ENCODE measurements at places on chromosomes 4 and X. TPM values are rescaled to one million over a fixed set of nuclear protein-coding genes. Genes with fewer than 3 reads are reported as not detected.
A peak's percentile ranks its signal among the peaks of the same experiment; 100 is the strongest.

GRCh38 chrX:119382606-119383005, 16.5 kb upstream of the SLC25A43 start:
- no peaks in the 10 kb centered on the region for H3K4me1 ChIP-seq
- no peaks in the 10 kb centered on the region for H3K36me3 ChIP-seq
- DNase-seq = no peak
- no peak overlapping the region for H3K4me3 ChIP-seq
- H3K27ac ChIP-seq = no peak overlapping the region

- H3K4me1 ChIP-seq = no peaks in the 10 kb centered on the region
- H3K27ac ChIP-seq = no peak overlapping the region
- no peak for DNase-seq
- H3K4me3 ChIP-seq = no peak overlapping the region
These were observed 8.2 kb downstream of the MTHFD2L start for GRCh38 chr4:74166135-74166534.

DNA sequence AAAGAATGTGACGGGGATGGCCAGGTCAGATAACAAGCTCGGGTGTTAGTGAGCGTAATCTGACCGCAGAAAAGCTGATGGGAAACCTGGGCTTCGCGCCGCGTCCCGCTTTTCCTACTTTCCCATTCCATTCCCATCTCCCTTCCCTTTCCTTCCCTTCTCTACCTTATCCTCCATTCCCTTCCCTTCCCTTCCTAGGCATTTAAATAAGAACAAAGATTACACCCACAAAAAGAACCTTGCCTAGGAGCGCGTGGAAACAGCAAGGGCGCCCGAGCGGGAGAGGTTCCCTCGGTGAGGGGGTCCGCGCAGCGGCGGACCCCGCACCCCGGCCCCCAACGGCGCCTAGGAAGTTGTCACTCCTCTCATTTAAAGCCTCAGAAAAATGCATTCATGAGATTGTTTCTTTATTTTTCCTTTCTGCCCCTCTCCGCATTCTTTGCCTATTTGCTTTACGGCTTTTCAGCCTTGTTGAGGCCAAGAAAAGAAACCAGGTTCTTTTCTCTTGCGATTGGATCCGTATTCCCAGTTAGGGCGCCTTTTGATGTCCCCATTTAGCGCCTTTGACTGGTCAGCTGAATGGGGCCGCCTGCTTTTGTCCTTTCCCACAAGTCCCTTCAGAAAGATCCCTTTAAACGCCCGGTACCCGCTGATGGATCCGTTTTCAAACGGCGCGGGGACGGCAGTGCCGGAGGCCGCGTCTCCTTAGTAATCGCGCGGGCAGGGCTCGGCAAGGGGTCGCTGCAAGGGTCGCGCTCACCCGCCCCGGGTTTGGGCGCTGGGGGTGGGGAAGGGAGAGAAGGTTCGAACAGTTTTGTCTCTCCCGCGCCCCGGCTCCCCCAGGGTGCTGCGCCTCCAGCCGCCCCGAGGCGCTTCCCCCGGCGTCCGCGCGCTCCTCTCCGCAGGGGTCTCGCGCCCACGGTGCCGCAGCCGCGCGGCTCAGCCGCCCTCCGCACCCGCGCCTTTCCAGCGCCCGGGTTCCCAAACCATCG, 54.1 kb upstream of the TMEM33 start:
- peaks cover 10% of the 10 kb centered on the region for H3K27me3 ChIP-seq
- H3K4me3 ChIP-seq = peak overlapping the region; percentile 31
- DNase-seq = no peak
- no peak overlapping the region for H3K27ac ChIP-seq
- H3K4me1 ChIP-seq = peaks cover 15% of the 10 kb centered on the region
- H3K36me3 ChIP-seq = no peaks in the 10 kb centered on the region

GRCh38 chr4:179823342-179823741, 2381.1 kb upstream of the AGA start:
- no peaks in the 10 kb centered on the region for H3K36me3 ChIP-seq
- H3K4me1 ChIP-seq = no peaks in the 10 kb centered on the region
- no peaks in the 10 kb centered on the region for H3K27me3 ChIP-seq
- no peak overlapping the region for H3K4me3 ChIP-seq
- DNase-seq = no peak

- no peaks in the 10 kb centered on the region for H3K4me1 ChIP-seq
- H3K27me3 ChIP-seq = no peaks in the 10 kb centered on the region
- no peaks in the 10 kb centered on the region for H3K36me3 ChIP-seq
- DNase-seq = peak; percentile 26
- no peak overlapping the region for H3K4me3 ChIP-seq
These were observed 150.6 kb downstream of the ADAMTS3 start for GRCh38 chr4:72418458-72418857.

- H3K4me3 ChIP-seq = no peak overlapping the region
- no peaks in the 10 kb centered on the region for H3K27me3 ChIP-seq
- no peaks in the 10 kb centered on the region for H3K36me3 ChIP-seq
- no peak for DNase-seq
- no peak overlapping the region for H3K27ac ChIP-seq
These were observed 42.0 kb upstream of the USP9X start for GRCh38 chrX:41043196-41043595.

DNA sequence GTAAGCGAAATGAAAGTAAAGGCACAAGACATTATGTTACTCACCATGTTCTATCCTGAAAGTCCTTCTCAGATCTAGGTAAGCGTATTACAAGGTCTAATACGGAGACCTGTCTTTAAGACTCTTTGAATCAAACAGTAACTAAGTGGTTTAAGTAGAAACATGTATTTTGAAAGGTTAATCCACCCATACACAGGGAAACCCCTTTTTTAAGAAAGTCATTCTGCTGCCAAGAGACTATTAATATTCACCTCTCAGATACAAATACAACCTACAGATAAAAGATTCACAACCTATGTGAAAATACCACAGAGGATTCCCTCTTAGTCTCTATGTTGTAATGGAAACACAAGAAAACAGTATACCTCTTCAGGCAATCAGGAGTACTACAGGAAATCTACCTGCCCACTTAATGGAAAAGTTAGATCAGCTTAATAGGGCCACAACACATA, 63.2 kb upstream of the TNIP3 start:
- no peaks in the 10 kb centered on the region for H3K27me3 ChIP-seq
- H3K36me3 ChIP-seq = no peaks in the 10 kb centered on the region
- H3K4me3 ChIP-seq = no peak overlapping the region
- no peak for DNase-seq
- no peaks in the 10 kb centered on the region for H3K4me1 ChIP-seq

- H3K4me1 ChIP-seq = no peaks in the 10 kb centered on the region
- no peak overlapping the region for H3K27ac ChIP-seq
- DNase-seq = no peak
- no peaks in the 10 kb centered on the region for H3K36me3 ChIP-seq
These were observed 12.4 kb downstream of the DCAF8L1 start for GRCh38 chrX:27968878-27969277.

GRCh38 chrX:18649498-18649951, 22.4 kb downstream of the RS1 start:
- H3K27me3 ChIP-seq = no peaks in the 10 kb centered on the region
- no peaks in the 10 kb centered on the region for H3K4me1 ChIP-seq
- H3K36me3 ChIP-seq = no peaks in the 10 kb centered on the region
- no peak for DNase-seq

DNA sequence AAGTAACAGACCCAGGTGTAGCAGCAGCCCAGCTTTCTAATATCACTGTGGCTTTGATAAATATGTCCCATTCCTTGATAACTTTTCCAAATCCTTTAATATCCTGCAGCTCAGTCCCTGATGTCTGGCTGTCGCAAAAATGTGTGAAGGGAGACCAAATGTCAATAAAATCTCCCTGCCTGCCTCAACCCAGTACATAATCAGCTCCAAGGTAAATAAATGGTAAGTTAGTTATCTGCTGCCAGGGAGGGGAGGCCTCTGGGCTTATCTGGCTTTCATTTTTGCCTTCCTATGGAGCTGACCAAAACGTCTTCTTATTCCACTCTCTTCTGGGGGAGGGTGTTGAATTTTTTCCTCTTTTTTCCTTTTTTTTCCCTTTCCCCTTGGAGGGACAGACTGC, 630.6 kb downstream of the MID1IP1 start:
- DNase-seq = no peak
- no peaks in the 10 kb centered on the region for H3K4me1 ChIP-seq
- H3K27ac ChIP-seq = no peak overlapping the region
- H3K36me3 ChIP-seq = no peaks in the 10 kb centered on the region
- no peak overlapping the region for H3K4me3 ChIP-seq

- peak overlapping the region; percentile 96 for H3K27ac ChIP-seq
- no peaks in the 10 kb centered on the region for H3K4me1 ChIP-seq
- no peaks in the 10 kb centered on the region for H3K27me3 ChIP-seq
- DNase-seq = no peak
- no peaks in the 10 kb centered on the region for H3K36me3 ChIP-seq
These were observed 1.1 kb upstream of the LCORL start for GRCh38 chr4:18022572-18023050.

GRCh38 chr4:105305019-105305836, 158.6 kb downstream of the TET2 start:
- no peak overlapping the region for H3K27ac ChIP-seq
- H3K4me3 ChIP-seq = no peak overlapping the region
- no peaks in the 10 kb centered on the region for H3K36me3 ChIP-seq
- H3K4me1 ChIP-seq = no peaks in the 10 kb centered on the region

XK gene
- 2.5 TPM for total RNA-seq

GRCh38 chr4:67207941-67208441, 337.3 kb downstream of the CENPC start:
- no peaks in the 10 kb centered on the region for H3K36me3 ChIP-seq
- H3K27ac ChIP-seq = no peak overlapping the region
- no peak overlapping the region for H3K4me3 ChIP-seq
- no peaks in the 10 kb centered on the region for H3K27me3 ChIP-seq
- H3K4me1 ChIP-seq = no peaks in the 10 kb centered on the region

DNA sequence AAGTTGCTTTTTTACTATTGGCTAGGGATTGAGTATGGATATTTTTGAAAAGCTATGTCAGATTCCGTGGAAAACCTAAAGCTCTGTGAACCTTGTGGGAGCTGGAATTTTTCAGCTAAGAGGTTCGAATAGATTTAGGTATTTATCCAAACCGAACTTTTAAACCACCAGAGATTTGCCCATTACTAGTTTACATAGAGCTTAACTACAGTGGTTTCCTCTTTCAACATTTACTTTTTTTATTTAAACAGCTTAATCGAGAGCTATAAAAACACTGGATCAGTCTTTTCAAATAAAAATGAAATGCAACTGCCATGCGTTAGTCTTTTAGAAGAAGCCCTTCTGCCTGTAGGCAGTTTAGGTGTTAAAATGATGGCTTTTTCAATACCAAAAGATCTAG, 377.0 kb downstream of the RPA4 start:
- no peaks in the 10 kb centered on the region for H3K4me1 ChIP-seq
- no peaks in the 10 kb centered on the region for H3K36me3 ChIP-seq
- H3K4me3 ChIP-seq = no peak overlapping the region
- H3K27me3 ChIP-seq = no peaks in the 10 kb centered on the region
- DNase-seq = no peak

USP26 gene
- not detected for total RNA-seq

MID2 gene
- total RNA-seq = 32.6 TPM

- no peak overlapping the region for H3K27ac ChIP-seq
- H3K4me3 ChIP-seq = no peak overlapping the region
- no peaks in the 10 kb centered on the region for H3K27me3 ChIP-seq
- no peaks in the 10 kb centered on the region for H3K4me1 ChIP-seq
- no peak for DNase-seq
- H3K36me3 ChIP-seq = no peaks in the 10 kb centered on the region
These were observed 20.7 kb upstream of the GRXCR1 start for GRCh38 chr4:42871671-42872290.

DNA sequence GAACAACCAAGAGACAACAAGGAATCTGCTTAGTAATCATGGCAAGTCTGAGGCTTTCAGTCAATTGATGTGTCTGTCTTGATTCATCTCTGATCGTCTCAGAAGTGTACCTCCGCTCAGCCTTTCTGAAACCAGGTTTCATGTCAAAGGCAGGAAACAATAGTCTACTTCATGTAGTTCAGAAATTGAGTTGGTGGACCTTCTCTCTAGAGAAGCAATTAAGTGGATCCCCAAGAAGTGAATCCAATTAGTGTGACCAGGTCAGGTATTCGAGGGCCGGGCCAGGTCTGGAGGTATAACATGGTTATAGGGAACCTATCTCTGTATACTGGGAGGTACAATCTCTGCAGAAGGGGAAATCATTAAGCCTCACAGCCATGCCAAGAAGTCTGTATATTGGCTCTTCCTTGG, 32.0 kb downstream of the DAPP1 start:
- H3K4me1 ChIP-seq = no peaks in the 10 kb centered on the region
- no peak for DNase-seq
- no peak overlapping the region for H3K27ac ChIP-seq
- no peaks in the 10 kb centered on the region for H3K36me3 ChIP-seq

GRCh38 chr4:76666944-76667532, 230.9 kb downstream of the SOWAHB start:
- no peaks in the 10 kb centered on the region for H3K4me1 ChIP-seq
- H3K36me3 ChIP-seq = no peaks in the 10 kb centered on the region
- DNase-seq = no peak
- H3K4me3 ChIP-seq = no peak overlapping the region
- H3K27me3 ChIP-seq = no peaks in the 10 kb centered on the region
- H3K27ac ChIP-seq = no peak overlapping the region

MEPE gene
- not detected for total RNA-seq

DNA sequence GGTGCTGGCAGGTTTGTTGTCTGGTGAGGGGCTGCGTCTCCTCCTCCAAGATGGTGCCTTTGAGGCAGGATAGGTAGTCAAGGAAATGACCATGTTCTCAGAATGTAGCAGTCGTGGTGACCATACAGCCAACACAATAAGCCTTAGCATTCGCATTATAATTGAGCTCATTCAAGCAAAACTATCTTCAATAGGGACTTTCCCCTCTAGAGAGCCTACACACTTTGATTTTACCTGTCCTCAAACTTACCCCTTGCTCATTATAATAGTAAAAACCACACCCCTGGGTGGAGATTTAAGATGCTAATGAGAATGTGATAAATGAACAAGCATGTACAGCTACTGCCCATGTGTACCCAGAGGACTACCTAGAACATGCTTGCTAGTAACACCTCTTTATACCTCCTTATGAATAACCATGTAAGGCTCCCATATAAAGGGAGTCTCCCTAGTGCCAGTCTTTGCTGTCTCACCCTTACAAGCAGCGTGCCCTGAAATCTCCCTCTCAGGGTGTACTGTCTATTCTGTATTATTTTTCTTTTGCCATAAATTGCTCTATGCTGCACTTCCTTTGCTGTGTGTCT, 48.2 kb downstream of the FGFBP1 start:
- H3K4me1 ChIP-seq = no peaks in the 10 kb centered on the region
- no peaks in the 10 kb centered on the region for H3K27me3 ChIP-seq
- H3K36me3 ChIP-seq = no peaks in the 10 kb centered on the region
- H3K27ac ChIP-seq = no peak overlapping the region
- DNase-seq = no peak

- no peaks in the 10 kb centered on the region for H3K36me3 ChIP-seq
- no peak for DNase-seq
- no peaks in the 10 kb centered on the region for H3K27me3 ChIP-seq
- H3K27ac ChIP-seq = no peak overlapping the region
- H3K4me3 ChIP-seq = no peak overlapping the region
- H3K4me1 ChIP-seq = no peaks in the 10 kb centered on the region
These were observed 44.7 kb upstream of the MED14 start for GRCh38 chrX:40780082-40780481.

GRCh38 chrX:131977619-131978018, 45.5 kb upstream of the STK26 start:
- H3K4me3 ChIP-seq = no peak overlapping the region
- H3K27me3 ChIP-seq = no peaks in the 10 kb centered on the region
- no peaks in the 10 kb centered on the region for H3K4me1 ChIP-seq
- no peaks in the 10 kb centered on the region for H3K36me3 ChIP-seq
- no peak overlapping the region for H3K27ac ChIP-seq

SFRP2 gene
- 9.3 TPM for total RNA-seq
